Stimulated activated CD8-positive, alpha-beta memory T cell treated with anti-CD3 and anti-CD28 coated beads, Interleukin-4, amount 100 ng/mL, for 24 hours (primary cell): ENCODE measurements at places on chromosomes 3 and 15.

GRCh38 chr15:44775953-44776352 is 39.6 kb downstream of the TRIM69 start:
- DNase-seq = no peak

DNA sequence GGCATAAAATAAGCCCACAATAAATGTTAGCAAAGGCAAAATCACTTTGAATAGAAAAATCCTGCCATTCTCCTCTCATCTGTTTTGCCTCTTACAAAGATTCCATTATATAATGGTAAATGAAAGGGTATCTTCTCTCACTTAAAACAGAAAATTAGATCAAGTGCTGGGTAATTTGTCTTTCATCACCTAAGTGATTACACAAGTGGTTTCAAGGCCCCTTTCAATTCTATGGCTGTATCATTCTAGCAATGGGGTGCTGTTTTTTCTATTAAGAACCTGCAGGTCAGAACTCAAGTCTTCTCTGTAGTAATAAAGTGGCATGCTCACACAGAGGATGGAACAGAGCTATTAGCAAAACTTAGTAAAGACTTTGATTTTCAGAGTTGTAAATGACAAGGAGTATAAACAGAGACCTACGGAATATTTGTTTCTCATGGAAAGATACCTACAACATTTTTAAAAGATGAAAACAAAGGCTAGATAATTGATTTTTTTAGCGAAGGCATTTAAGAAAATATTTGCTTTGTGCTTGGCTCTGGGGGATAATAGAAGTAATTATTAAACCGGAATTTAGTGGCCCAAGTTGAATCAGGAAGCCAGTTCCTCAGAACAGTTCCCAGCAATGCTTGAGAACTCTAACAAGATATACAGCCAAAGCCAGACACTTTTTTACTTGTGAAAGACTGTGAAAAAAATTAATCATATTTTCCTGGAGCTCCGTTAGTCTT is 137.4 kb downstream of the CMSS1 start:
- DNase-seq = no peak

- DNase-seq = no peak
Observed at GRCh38 chr15:93829115-93829870, 402.1 kb upstream of the MCTP2 start.

GRCh38 chr15:23877502-23878412 is 190.7 kb upstream of the NDN start:
- no peak for DNase-seq

GRCh38 chr3:44955917-44956316 is 20.1 kb downstream of the ZDHHC3 start:
- no peak for DNase-seq

DNA sequence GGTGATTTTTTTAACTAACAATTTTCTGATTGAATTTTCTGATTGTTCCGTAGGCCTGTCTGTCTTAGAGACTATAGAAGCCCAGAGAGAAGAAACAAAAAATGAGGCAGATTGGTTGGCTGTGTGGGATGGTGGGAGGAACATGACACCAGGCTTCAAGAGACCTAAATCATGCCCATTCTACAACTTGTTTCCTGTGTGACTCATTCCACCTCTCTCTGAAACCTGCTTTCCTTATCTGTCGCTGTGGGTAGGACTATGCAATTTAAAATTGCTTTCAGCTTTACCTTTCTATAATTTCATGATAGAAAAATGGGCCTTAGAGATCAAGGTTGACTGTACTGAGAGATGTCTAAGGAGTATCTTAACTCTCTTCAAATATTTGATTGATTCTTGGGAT is 44.5 kb downstream of the OXNAD1 start:
- peak; percentile 12 for DNase-seq

DNA sequence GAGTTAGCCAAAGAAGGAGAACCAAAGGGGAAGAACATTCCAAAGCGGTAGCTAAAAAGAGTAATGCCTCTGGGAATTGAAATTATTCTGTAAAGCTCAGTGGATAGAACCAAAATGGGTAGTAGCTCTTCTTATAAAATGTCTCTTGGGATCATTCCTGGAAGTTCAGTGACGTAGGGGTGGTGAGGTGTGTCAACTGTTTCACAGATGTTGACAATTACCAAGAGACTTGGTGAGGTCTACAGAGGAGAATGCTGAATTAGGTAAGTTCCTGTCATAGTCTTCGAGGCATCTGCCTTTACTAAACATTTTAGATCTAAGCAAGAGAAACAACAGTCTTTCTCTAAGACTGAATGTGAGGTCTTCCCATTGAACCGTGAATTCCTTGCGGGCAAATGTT is 67.8 kb downstream of the TPRG1 start:
- no peak for DNase-seq

- no peak for DNase-seq
Observed at GRCh38 chr3:40103829-40104228, 205.7 kb upstream of the EIF1B start.

GRCh38 chr15:67115586-67115969 is 50.2 kb downstream of the SMAD3 start:
- DNase-seq = no peak

- DNase-seq = no peak
Observed at GRCh38 chr3:9649791-9650521, 651 bp downstream of the MTMR14 start.

- no peak for DNase-seq
Observed at GRCh38 chr15:96115642-96116041, 214.9 kb upstream of the NR2F2 start.

GRCh38 chr3:71453822-71454511 is 129.6 kb downstream of the FOXP1 start:
- DNase-seq = no peak

GRCh38 chr15:96372554-96372953 is 42.1 kb downstream of the NR2F2 start:
- DNase-seq = no peak

DNA sequence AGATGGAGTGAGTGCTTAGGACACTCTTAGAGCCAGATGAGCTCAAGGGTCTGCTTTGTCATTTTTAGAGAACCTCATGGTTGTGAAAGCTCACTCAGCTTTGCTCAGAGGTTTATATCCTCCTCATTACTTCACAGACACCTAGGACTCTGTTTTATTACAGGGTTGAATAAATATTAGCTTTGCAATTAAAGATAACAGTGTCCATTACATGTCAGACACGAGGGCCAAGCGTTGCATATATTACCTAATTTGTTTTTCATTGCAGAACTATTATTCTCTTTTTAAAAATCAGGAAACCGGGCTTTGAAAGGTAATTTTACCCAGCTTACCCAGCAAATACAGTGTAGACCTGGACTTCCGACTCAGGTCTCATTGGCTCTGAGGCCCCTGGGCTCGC is 16.1 kb downstream of the MAP6D1 start:
- no peak for DNase-seq

- no peak for DNase-seq
Observed at GRCh38 chr3:194930377-194931204, 244.9 kb downstream of the FAM43A start.

GRCh38 chr15:32663671-32664070 is 22.2 kb downstream of the SCG5 start:
- no peak for DNase-seq

DNA sequence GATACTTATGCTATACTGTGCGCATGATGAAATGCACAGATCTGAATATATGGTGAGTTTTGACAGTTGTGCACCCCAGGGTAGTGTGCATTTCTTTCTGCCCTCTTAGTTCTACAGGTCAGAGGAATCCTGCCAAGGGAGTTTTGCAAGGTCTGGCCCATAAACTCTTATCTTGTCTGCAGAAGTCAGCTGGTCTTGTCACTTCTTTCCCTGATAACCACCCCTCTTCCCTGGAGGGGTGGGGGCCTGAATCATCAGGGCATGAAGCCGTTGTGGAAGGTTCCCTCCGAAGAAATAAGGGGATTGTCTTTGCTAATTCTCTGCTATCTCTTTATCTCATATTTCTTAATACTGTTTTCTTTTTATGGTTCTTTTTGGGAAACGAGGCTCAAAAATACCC is 30.4 kb downstream of the TRIM71 start:
- DNase-seq = no peak

GRCh38 chr3:181683563-181683962 is 28.2 kb upstream of the SOX2 start:
- no peak for DNase-seq

GRCh38 chr3:172751175-172751704 is 714 bp downstream of the ECT2 start:
- DNase-seq = no peak

GRCh38 chr3:126474498-126475412 is 936 bp downstream of the ZXDC start:
- peak; percentile 12 for DNase-seq

DNA sequence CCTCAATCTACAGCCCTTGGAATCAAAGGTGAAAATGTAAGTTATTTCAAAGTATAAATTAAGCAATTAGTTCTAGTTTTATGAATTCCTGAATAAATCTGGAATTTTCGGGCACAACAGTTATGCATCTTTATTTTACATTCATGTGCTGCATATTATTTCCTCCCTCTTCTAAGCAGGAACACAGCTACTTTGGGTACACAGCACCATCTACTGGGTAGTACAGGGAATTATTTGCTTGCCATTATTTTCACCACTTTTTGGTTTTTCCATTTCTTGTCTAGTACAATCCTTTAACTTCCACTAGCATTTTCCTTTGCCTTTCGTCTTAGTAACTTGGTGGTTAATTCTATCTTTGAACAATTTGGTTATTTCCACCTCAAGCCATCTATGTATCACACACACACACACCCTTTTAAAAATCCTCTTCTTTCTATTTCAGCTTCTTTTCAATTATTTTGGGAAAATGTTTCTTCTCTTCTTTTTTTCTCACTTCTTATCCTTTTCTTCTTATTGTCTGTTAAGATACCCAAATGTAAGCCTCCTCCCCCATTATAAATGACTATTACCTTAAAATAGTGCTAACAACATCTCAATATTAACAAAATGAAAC is 451.0 kb downstream of the MFSD1 start:
- no peak for DNase-seq

GRCh38 chr3:166731701-166732100 is 648.4 kb downstream of the ZBBX start:
- no peak for DNase-seq

GRCh38 chr3:78255403-78255802 is 1215.5 kb downstream of the ROBO2 start:
- no peak for DNase-seq

DNA sequence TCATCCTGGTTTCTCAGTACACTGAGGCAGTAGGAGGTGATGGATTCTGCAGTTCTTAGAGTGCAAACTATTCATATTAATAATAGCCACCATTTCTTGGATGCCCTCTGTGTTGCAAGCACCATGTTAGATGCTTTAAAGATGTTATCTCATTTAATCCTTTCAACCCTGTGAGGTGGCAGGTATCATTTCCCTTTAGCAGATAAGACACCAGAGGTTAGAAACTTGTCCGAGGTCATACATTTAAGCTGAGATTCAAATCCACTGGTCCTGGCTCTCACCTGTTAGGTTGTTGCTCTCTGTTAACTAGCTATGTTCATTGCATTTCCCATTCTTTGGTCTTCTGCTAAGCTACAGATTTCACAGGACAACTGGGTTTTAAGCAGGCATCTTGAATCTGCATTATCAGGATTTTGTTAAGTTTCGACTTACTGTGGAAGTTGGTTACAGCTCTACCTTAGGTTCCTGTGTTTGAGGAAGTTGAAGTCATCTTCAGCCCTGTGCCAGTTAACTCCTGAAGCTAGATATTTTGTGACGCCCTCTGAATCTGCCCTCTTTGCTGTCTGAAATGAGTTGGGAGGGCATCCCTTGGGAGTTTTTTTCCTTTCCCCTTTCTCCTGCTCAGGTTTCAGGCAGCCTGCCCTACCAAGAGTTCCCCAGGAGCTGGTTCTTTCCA is 6.4 kb downstream of the PDE8A start:
- no peak for DNase-seq

GRCh38 chr15:90950676-90951075 is 4.0 kb upstream of the RCCD1 start:
- DNase-seq = no peak

- no peak for DNase-seq
Observed at GRCh38 chr3:4504340-4505261, 11.5 kb downstream of the ITPR1 start.

DNA sequence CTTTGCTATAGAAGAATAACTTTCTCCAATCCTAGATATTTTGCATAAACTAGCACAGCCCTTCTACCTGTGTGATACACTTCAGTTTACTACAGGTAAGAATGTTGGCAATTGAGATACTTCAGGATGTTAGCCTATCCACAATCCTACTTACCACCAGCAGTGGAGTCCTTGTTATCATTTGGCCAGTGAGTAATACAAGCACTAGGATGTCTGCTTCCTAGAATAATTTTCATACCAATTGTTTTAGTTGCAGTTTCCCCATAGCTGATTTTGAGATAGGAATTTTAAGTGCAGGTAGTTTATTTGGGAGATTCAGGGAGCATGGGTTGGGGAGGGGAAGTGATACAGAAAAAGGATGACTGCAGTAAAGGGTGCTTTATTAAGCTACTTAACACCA is 147.2 kb downstream of the EPHA6 start:
- DNase-seq = no peak

- no peak for DNase-seq
Observed at GRCh38 chr3:89787485-89787884, 680.1 kb downstream of the EPHA3 start.

DNA sequence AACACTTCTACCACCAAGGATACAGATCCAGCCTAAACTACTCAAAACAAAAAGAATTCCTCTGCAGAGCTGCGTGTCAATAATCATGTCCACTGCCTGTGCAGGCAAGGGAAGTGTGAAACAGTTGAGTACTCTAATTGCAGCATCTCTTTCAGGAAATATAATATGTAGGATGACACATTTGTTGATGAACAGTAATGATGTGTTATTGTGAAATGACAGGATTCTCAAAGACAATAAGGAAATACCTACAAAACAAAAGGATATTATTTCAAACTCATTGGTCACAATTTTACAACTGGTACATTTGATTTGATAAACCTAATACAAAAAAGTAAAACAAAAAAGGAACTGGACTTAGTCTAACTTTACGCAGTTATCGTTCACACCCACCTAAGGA is 4.4 kb downstream of the SPG11 start:
- DNase-seq = no peak

- DNase-seq = no peak
Observed at GRCh38 chr15:99734575-99734974, 1.3 kb upstream of the LYSMD4 start.

DNA sequence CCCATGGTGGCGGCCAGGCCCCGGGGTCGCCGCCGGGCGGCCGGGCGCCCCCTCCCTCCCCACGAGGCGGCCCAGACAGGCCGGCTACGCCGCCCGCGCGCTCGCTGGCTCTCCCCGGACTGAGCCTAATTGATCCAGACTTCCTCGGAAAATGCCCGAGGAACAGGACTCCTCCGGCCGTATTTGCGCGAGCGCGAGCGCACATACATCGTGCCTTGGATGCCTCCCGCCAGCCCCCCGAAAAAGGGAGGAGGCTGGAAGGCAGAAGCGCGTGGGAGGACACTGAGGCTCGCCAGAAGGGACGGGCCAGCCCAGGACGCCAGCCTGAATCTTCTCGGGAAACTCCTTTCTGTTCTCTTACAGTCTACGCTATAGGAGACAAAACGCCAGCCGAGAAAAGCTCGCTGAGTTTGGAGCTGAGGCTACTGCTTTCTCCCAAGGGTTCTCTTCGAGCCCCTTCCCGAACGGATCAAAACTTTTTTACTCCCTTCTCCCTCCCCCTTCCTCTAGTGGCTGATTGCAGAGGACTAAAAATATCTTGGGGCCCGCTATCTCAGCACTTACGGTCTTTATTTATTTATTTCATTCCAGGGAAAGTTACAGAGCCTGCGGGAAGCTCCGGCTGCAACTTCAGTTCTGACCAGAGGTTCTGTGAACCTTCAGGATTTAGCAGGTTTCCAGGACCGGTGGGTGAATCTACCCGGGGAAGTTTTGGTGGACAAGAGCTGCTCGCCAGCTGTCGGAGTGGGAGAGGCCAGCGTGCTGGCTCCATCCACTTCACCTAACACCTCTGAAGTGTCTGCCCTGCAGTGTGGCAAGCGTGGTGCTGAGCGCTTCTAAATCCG is at the start of gene PDZRN3:
Gene PDZRN3 (minus strand): TSS at position 121 of the 845 bp plus-strand sequence.
- no peak for DNase-seq

- DNase-seq = no peak
Observed at GRCh38 chr3:38545983-38546382, 49.8 kb downstream of the EXOG start.
